Activated naive CD4-positive, alpha-beta T cell treated with anti-CD3 and anti-CD28 coated beads, Interleukin-2, amount 50 U/mL, for 16 hours (primary cell): ENCODE measurements at places on chromosomes 7 and 10.

GRCh38 chr10:28997734-28998133 lies 291.1 kb upstream of the LYZL1 start:
- DNase-seq: no peak

GRCh38 chr7:99835189-99835588 lies 7.4 kb downstream of the CYP3A43 start:
- no peak for DNase-seq

GRCh38 chr10:51001587-51001986 lies 72.7 kb upstream of the PRKG1 start:
- no peak for DNase-seq

GRCh38 chr10:111440501-111440900 lies 363.7 kb downstream of the ADRA2A start:
- no peak for DNase-seq

DNA sequence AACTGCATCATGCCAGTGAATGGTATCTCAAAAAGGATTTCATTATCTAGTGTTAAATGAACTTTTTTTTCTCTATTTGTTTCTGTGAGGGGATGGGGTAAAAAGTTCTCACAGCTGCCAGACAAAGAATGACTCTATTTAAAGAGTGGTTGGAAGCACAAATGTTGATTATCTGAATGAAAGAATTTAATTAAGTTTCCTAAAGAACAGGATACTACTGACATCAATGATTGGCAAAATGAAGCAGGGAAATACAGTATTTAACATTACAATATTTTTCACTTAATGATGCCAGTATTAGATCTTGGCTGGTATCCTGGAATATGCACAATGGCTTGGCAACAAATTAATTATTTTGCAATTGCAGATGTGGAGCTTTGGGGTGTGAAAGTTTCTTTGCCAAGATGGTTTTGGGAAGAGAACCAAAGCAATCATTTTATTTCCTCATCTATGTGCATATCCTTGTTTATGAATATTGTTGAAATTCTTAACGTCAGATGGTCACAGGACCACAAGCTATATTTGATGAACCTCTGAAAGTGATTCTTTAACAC lies 336.8 kb downstream of the ARL4A start:
- DNase-seq: no peak

- no peak for DNase-seq
Measured at GRCh38 chr10:10872035-10872673, 145.5 kb upstream of the CELF2 start.

GRCh38 chr10:29669149-29669548 lies 34.4 kb upstream of the SVIL start:
- DNase-seq: no peak

GRCh38 chr10:100349087-100349486 lies 2.1 kb downstream of the SCD start:
- DNase-seq: no peak

GRCh38 chr7:151688236-151688780 lies 168.6 kb upstream of the RHEB start:
- no peak for DNase-seq

DNA sequence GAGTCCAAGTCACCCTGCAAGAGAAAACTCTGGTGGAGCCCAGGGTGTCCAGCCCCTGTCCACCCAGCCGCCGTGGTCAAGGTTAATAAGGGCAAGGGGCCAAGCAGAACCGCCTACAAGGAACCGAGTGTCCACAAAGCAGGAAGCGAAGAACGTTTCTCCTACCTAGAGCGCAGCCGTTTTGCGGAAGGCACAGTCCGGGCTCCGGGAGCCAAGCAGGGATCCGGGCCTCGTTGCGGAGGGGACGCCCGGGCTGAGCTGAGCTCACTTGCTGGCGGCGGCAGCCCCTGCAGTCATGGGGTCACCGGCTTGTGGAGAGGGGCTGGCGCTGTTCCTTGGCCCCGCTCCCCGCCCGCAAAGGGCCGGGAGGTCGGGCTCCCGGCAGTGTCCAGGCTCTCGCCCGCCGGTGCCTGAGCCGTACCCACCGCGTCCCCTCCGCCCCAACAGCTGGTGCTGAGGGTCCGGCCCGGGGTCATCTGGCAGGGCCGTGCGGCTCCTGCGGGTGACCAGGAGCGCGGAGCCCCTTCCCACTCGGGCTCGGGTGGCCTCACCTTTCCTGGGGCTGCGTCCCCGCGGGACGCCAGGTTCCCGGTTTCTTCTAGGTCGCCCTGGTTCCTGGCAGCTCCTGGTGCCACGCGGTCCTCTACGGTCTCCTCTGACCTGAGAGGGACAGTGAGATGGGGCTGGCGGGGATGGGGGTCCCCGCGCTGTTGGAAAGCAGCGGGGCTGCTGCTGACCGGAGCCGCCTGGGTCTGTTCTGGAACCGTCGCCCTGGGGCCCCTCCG lies 14.0 kb upstream of the ZNF273 start:
- DNase-seq: no peak

DNA sequence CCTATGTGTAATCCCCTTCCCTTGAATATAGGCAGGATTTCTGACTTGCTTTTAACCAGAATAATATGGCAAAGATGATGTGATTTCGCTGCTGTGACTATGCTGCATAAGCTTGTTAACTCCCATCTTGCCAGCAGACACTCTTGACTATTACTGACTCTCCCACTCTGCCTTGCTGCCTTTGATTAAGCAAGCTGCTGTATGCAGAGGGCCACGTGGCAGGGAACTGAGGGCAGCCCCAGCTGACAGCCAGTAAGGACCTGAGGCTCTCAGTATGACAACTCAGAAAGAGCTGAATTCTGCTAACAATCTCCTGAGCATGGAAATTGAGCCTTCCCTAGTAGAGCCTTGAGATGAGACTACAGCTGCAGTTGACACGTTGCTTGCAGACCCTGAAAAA lies 279.4 kb upstream of the CACNA2D1 start:
- no peak for DNase-seq

GRCh38 chr10:100045592-100045991 lies 35.8 kb upstream of the DNMBP start:
- no peak for DNase-seq

GRCh38 chr7:66303454-66304155 lies 98.5 kb downstream of the TPST1 start:
- DNase-seq: no peak

DNA sequence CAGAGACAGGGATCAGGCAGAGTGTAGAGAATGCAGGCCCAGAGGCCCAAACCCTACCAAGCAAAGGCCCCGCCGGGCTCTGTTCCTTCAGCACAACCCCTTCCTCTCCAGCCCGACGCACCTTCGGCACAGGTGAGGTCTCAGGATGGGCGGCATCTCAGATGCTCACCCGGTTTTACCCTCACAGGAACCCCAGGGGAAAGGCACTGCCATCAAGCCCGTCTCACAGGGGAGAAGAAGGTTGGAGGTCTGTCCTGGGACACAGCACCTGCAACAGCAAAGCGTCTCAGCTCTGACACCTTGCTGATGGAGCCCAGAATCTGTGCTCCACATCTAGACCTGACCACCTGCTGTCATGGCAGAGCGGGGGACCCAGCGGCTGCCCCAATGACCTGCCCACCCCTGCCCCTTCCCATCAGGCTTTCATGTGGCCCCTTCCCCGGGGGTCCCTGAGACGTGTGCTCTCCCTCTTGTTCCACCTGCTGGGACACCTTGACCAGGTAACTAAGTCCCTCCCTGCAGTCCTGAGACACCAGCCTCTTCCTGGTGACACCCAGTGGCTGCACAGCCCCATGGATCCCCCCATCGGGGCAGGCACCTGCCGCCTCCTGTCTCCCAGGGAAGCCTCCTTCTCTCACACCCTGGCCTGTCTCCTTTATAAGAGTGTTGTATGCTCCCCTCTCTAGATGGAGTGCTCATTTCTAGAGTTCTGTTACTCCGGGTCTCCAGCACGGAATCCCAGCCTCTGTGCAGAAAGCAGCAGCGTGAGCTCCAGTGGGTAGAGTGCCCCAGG lies 315.6 kb downstream of the DNAJB6 start:
- DNase-seq: no peak

DNA sequence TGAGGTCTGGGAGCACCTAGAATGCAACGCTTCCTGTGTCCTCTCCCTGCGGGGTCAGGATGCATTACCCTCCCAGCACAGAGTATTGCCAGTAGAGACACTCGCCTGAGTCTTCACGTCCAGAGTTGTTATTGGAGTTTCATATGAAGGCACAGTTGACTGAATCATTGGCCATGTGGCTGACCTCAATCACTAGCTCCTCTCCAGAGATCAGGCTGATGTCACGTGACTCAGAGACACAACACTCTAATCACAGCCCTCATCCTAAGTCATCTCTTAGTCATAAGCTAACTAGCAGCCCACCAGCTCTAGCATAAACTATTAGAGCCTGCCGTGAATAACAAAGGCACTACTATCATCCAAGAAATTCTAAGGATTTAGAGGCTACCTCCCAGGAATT lies 107.8 kb downstream of the HECW1 start:
- DNase-seq: no peak

GRCh38 chr7:102416406-102416805 lies 17.0 kb upstream of the ORAI2 start:
- no peak for DNase-seq

GRCh38 chr10:32139223-32140073 lies 83.2 kb upstream of the KIF5B start:
- DNase-seq: no peak

DNA sequence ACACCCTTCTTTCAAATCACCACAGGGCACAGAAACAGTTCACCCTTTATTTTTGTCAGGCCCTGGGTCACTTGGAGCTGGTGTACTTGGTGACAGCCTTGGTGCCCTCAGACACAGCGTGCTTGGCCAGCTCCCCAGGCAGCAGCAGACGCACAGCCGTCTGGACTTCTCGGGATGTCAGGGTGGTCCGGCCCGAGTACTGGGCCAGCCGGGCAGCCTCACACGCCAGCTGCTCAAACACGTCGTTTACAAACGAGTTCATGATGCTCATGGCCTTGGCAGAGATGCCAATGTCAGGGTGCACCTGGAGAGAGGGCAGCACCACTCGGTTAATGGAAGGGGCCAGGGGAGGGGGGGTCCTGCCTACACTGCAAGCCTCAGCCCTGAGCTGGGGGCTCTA lies 2.5 kb downstream of the H2BK1 start:
- no peak for DNase-seq

DNA sequence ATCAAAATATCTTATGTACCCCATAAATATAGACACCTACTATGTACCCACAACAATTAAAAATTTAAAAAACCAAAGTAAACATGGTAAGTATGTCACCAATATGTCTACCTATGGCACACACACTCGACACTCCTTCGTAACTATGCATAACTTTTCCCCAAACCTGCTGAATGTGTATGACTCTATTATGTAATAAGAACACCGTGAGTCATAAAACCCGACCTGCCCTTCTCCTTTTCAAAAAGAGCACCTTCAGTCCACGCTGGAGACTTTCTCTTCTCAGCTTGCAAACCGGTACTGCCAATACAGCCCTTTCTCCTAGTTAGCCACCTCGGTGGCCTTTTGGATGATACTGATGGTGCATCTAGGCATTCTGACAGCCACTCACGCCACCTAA lies 186.3 kb downstream of the PRPF18 start:
- no peak for DNase-seq

- DNase-seq: no peak
Measured at GRCh38 chr7:122143376-122143750, 686 bp downstream of the AASS start.

GRCh38 chr10:81843042-81843441 lies 32.0 kb upstream of the NRG3 start:
- DNase-seq: no peak

DNA sequence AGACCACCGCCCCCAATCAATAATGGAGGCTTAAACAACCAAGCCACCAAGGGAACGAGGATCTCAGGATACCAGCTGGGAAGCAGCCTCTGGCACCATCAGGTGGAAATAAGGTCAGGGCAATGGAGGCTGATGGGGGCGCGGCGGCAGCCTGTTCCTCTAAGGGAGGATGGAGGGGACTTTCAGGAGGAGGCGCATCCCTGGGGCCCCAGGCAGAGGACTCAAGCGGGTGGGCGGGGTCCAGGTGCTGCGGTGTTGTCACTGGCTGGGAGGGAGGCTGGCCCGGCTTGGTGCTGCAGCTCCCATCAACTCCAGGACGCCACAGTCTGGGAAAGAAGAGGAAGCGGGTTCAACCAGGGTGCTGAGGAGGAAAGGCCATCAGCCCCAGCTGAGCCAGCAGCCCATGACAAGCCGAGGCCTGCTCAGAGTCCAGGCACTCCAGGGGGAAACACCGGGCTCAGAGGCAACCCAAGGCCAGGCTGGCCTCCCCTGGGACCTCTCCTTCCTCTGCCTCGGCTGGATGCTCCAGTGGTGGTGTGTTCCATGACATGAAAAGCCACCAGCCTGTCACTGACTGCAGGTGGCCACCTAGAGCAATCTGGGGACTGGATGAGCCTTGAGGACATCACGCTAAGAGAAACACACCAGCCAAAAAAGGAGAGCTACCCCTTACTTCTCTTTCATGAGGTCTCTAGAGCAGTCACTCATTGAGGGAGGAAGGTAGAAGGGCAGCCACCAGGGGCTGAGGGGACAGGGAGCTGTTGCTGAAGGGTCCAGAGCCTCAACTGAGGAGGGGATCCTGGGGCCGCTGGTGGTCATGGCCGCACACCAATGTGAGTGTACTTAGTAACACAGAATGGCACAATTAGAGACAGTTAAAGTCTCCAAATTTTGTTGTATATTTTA lies 4.6 kb downstream of the GIGYF1 start:
- no peak for DNase-seq

- DNase-seq: no peak
Measured at GRCh38 chr10:122467701-122468100, 6.3 kb downstream of the HTRA1 start.

DNA sequence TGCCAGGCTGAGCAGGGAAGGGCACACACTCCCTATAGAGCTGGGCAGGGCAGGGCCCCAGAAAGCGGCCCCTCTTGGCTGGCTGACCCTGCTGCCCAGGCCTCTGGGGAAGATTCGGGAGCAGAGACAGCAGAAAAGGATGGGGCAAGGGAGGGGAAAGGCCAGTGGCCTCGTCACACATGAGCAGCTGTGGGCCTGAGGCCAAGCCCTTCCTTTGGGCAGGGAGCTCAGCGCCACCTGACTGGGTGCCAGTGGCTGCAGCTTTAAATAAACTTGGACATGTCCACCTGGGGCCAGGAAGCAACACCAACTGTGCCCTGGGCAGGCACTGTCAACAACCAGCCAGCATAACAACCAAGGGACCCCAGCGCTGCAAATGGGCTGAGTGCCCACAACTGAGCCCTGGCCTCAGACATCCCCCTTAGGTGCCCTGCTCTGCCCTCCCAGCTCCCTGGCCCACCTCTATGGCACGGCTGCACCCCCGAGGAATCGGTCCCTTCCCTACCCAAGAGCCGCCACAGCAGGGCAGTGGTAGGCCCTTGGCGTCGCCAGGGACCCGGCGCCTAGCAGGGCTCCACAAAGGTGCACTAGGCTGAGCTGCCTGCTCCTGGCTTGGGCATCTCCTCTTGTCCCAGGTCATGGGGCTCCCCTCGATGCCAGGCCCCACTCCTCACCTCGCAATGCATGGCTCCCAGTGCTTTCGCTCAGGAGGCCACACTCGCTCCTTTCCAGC lies 2.6 kb downstream of the CAMK2B start:
- DNase-seq: no peak

DNA sequence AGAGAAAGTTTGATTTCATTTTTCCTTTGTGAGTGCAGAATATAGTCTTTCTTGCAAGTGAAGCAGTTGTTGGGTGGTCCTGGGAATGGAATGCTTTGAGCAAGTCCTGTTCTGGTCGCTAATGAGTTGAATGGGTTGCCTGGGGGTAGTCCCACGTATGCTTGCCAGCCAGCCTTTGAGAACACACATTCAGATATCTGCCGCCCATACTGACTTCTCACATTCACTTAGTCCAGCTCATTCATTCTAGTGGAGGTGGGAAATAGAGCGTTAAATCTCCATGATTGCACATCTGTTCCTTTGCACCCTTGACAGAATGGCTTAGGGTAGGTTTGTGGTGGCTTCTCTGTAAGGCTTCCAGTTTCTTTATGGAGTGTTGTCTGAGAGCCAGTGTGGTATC lies 256.6 kb downstream of the SORCS3 start:
- no peak for DNase-seq

- DNase-seq: no peak
Measured at GRCh38 chr7:96327429-96327828, 5.5 kb upstream of the SLC25A13 start.
